ENCODE measurements at places on chromosomes 7 and 10.

DNA sequence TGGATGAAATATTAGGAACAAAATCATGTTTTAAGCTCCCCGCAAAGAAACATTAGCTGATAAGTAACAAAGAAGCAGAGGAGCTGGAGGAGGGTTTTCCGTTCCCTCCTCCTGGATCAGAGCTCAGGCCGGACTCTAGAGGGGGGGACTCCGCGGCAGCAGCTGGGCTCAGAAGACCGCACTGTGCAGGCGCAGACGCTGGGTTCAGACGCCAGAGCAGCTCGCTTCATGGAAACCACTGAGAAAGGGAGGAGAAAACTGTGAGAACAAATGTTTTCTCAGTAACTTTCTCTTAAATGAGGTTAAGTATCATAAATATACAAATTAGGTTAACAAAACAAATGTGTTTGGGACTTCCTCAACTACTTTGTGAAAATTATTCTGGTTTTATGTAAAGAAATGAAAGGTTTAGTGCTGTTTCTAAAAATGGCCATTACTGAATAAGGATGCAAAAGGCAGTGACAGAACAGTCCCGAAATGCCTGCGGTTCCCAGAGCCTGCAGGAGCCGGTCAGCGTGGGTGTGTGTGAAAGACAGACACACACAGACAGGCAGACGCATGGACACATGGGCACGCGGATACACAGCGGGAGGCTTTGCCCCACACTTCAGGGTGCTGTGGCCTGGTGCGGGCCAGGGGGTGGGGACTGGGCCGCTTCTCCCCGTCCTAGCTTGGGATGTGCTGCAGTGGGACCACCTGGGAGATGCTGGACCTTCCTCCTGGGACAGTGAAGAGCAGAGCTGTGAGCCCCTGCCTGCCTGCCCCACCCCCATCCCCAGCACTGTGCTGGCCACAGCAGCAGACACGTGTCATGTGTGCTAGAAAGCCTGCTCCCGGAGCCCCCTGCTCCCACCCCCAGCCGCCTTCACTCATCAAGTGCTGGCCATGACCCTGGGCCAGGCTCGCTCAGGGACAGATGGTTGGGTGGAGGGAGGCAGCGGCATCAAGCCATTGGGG, 20.3 kb upstream of the ADGRA1 start:
- no peak for DNase-seq

GRCh38 chr7:112050250-112050881, 155.8 kb downstream of the DOCK4 start:
- no peak for DNase-seq

DNA sequence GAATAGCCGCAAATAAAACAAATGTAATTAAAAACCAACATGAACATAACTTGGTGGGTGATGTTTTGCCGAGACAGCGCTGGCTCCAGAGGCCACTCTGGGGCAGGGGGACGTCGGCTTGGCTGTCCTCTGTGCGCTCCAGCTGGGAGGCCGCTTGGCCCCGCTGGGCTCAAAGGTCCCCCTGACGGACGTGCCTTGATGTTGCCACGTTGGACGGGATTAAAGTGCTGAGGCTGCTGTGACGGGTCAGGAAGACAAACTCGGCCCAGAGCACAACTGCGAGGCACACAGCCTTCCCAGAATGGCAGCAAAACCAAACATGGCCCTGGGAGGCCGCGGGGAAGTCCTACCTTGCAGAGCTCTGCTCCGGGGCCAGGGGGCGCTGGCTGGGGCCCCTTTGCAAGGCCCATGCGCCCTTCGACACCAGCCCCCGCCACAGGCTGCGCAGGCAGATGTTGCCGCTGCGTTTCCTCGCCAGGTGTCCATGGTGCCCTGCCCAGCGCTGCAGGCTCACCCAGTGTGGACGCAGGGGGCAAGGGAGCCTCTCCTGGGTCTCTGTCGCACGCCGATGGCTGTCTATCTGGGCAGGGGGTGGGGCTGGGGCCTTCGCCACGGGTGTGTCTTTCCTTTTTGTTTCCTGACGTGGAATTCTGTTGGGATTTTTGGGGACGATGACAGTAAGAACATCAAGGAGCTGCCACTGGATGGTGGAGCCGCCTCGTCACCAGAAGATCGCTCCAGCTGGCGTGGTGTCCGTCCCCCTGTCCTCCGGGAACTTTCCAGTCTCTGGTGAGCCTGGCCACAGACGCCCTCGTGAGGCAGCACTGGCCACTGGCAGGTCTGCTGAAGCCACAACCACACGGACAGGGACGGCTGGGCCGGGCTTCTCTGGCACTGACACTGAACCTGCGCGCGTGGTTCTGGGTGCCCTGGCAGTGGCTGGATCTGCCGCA, 99.6 kb upstream of the DIP2C start:
- no peak for DNase-seq

- DNase-seq: no peak
Measured at GRCh38 chr10:58565271-58565670, 52.6 kb downstream of the BICC1 start.

- no peak for DNase-seq
Measured at GRCh38 chr10:17737027-17737965, 14.7 kb upstream of the TMEM236 start.

- no peak for DNase-seq
Measured at GRCh38 chr7:150891740-150892139, 39.4 kb downstream of the AOC1 start.

DNA sequence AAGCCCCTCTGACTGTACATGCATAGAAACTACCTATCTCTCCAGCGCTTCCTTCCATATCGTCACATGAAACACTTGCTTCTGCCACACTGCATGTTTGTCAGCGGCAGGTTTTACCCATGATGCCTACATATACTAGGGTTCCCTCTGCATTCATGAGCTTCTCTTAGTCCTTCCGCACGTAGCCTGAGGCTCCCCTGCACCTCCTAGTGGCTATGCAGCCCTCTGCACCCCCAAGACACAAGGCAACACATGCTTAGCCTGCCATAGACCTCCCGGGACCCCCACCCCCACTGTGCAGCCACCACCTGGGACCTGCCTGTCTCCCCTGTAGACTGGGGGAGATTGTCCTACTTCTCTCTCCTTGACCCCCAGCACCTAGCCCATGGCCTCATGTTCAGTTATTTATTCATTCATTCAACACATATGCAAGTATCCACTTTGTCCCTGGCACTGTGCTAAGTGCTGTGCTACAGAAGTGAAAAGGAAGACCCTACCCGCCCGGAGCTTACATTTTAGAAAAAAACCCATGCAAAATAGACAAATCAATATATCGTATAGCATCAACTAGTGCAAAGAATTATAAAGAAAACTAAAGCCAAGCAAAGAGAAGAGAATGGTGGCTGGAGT, 23.5 kb downstream of the TMEM273 start:
- no peak for DNase-seq

- no peak for DNase-seq
Measured at GRCh38 chr10:17873946-17874345, 64.8 kb downstream of the MRC1 start.

DNA sequence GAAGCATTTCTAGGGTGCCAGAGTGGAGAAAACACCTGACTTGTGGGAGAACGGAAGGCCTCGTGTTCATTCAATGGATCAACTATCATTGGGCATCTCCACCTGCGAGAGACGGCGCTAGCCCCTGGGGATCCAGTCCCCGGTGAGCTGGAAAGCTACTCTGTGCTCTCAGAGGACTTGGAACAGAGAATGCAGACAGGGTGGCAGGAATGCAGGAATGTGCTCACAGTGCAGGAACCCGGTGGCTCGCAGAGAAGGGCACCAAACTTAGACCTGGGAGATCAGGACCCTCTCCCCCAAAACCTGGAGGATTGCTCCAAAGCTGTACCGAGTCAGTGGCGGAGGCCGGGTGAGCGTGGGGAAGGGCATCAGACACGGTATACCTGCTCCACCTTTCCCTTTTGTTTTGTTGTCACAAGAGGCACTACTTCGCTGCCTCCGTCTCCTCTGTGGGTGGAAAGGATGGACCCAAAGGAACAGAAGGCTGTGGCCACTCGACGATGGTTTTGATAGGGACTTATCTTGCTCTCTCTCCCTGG, 569.0 kb upstream of the C7orf33 start:
- DNase-seq: no peak

GRCh38 chr10:88538048-88538447, 45.1 kb downstream of the RNLS start:
- no peak for DNase-seq

- no peak for DNase-seq
Measured at GRCh38 chr7:116499168-116500077, at the start of gene CAV2. Gene CAV2 (plus strand): TSS chr7:116499738. CDS start chr7:116499782, 44 bp downstream.

- no peak for DNase-seq
Measured at GRCh38 chr7:95777269-95777668, 4.9 kb downstream of the DYNC1I1 start.
